ENCODE measurements at places on chromosomes 3 and 15.

DNA sequence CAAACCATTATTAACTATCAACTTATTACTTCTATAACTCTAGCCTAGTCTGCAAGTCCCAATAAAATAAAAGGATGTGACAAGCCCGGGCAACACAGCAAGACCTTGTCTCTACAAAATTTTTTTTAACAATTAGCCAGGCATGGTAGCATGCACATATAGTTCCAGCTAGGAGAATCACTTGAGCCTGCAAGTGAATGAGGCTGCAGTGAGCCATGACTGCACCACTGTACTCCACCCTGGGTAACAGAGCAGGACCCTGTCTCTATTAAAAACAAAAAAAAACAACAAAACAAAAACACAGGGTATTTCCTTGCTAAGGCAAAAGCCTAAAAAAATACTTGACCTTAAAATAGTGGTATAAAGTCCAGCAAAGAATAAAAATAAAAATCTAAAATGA is 31.4 kb downstream of the ANKRD28 start:
- no peak for DNase-seq

- no peak for DNase-seq
Observed at GRCh38 chr3:154758109-154758868, 321.8 kb upstream of the MME start.

DNA sequence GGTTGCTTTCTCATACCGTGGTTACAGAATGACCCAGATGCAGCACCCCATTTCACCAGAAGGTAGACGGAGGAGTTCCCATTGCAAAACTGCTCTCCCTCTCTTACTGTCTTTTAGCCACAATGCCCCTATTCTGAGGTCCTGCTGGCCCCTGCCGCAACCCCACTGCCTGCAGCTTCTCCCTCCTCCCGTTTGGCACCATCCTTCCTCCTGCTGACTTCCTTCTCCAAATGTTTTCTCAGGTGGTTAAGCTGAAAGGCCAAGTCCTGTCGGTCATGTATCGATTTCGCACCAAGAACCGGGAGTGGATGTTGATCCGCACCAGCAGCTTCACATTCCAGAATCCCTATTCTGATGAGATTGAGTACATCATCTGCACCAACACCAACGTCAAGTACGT is 132.3 kb upstream of the ABHD17C start:
- no peak for DNase-seq

DNA sequence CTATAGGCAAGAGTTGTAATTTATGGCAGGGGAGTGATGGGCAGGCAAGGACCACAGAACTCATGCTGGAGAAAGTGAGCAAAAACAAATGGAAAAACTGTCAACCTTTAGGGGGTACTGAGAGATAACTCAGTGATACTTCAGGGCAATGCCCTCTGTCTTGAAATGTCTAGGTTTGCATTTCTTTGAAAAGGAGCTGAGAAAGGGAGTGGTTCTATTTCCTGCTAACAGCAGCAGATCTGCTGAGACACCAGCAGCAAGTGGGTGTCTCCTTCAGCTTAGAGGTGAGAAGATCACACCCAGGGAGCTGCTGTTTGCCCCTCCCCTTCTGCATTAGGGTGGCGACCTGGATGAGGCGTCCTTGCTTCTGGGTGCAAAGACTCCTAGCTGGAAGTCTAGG is 42.3 kb upstream of the XIRP1 start:
- no peak for DNase-seq

- no peak for DNase-seq
Observed at GRCh38 chr15:38127306-38127771, 125.3 kb upstream of the SPRED1 start.

GRCh38 chr15:31338318-31338878 is 11.8 kb downstream of the KLF13 start:
- no peak for DNase-seq

DNA sequence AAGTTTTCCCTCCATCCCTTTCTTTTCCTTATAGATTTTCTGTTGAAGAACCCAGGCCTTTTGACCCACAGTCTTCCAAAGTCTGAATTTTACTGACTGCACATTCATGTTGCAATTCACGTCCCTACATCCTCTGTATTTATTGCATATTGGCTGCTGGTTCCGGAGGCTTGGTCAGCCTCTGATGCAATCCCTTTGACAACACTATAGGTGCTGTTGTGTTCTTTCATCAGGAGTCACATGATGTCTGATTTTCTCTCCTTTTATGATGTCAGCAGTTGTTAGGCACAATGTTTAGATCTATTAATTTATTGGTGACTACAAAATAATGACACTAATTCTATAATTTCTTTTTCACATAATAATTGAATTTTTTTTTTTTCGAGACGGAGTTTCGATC is 8.7 kb downstream of the CYP1A1 start:
- no peak for DNase-seq

DNA sequence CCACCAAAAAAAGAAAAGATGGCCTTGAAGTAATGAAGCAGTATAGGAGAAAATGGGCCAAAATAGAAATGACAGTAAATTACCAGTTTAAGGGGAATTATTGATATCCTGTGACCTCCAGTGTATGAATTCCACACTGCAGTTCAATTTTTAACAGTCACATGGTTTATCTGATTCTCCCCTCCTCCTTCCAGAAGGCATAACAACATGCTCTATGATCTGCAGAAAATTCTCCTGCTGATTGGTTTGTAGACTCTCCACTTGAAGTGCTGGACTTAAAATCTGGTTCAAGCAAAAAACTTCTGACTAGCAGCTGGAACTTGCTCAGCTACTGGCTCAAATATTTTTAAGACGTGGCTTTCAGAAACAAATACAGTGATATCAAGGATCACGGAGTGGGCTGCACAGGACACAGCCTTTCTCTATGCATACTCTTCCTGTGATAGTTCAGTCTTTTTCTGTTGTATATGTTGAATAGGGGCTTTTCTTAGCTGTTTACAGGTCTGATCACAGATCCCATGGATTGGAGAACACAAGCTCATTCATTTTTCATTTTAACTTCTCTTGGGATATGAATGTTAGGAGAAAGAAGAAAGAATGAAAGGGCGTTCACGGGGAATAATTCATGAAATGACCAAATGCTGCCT is 211.5 kb downstream of the LSAMP start:
- no peak for DNase-seq

GRCh38 chr3:143241481-143241951 is 121.9 kb downstream of the CHST2 start:
- no peak for DNase-seq

DNA sequence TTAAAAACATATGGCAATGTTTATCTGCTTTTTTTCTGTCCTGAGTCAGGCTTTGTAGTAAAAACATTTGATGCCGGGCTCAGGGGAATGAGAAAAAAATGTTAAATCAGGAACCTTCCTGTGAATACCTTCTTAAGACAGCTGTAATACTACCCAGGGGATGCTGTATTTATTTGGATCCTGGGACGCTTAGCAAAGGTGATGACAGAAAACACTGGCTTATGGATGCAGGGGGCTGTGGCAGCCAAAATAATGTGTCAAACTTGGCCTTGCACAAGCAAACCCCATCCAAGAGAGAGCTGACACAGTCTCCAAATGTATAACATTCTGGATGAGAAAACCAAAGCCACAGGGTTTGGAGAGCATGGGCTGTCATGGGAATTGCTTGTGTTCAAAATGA is 438.2 kb upstream of the PROK2 start:
- no peak for DNase-seq

- DNase-seq = no peak
Observed at GRCh38 chr3:10646531-10647335, 141.3 kb upstream of the ATP2B2 start.

- DNase-seq = peak; percentile 48
Observed at GRCh38 chr3:11236588-11237461, 35.4 kb upstream of the ATG7 start.

DNA sequence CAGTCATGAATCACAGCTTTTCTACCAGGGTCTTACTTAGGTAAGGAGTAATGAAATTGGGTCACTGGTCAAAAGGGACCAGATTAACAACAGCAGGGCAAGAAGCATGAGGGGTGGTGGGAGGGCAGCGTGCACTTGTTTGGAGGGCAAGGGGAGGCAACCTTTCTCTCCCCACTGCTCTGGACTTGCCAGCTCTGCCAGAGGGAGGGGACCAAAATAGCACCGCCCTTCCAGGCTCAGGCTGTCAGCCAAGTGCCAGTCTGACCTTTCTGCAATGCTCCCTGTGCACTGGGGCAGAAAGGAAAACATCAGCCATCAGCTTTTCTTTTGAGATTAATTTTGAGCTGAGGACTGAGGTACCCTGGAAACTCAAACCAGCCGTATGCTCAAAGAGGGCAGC is 4.5 kb upstream of the ULK3 start:
- DNase-seq = no peak

- no peak for DNase-seq
Observed at GRCh38 chr15:42576040-42576594, 711 bp downstream of the STARD9 start.

GRCh38 chr15:85430406-85431204 is 50.2 kb downstream of the AKAP13 start:
- no peak for DNase-seq

- no peak for DNase-seq
Observed at GRCh38 chr3:194731506-194732073, 45.9 kb downstream of the FAM43A start.

- no peak for DNase-seq
Observed at GRCh38 chr15:45842151-45842550, 207.3 kb downstream of the SQOR start.
